Neural crest cell (in vitro differentiated cells): ENCODE measurements at places on chromosomes 4 and X. TPM values are rescaled to one million over a fixed set of nuclear protein-coding genes. Genes with fewer than 3 reads are reported as not detected.

HDAC6 gene
- total RNA-seq: 177 and 183 TPM in 2 replicates

GRCh38 chr4:23441530-23442069 lies 448.2 kb downstream of the PPARGC1A start:
- DNase-seq: no peak

TMEM154 gene
- 0.44 and 1.3 TPM in 2 replicates for total RNA-seq

DNA sequence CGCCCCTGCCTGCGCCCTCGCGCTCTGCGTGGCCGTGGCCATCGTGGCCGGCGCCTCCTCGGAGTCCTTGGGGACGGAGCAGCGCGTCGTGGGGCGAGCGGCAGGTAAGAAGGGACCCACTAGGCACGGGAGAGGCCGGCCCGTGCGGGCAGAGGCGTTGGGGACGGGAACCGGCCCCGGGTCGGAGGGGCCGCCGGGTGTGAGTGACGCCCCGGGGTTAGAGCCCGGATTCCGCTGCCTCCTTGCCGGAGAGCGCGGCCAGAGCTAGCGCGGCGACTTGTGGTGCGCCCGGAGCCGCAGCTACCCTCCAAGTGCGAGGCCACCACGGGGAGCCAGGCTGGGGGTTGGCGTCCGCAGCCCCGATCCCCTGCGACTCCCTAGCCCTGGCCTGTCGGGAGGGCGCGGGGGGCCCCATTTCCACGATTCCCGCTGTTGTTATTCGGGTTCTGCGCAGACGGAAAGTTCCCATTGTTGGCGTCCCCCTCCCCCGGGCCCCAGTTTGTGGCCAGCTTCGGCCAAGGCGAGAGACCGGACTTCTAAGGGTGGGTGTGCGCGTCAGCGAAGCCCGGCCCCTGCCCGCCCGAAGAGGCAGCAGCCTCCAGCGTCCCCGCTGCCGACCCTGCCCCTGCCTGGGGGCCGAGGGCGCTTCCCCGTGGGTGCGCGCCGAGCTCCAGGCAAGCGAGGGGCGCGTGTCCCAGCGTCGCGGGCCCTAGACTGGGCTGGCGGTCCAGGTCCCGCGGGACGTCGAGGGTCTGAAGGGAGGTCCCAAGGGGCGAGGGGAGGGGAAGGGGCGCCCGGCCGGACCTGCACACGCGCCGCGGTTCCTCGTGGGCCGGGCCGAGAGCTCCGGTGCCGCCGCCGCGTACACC lies 1.1 kb downstream of the FGFR3 start:
- no peak for DNase-seq

SLC6A14 gene
- total RNA-seq: not detected in 2 replicates
